Peyer's patch (tissue), 4 donors: ENCODE measurements at places on chromosomes 7 and 10. TPM values are rescaled to one million over a fixed set of nuclear protein-coding genes. Genes with fewer than 3 reads are reported as not detected.

- no peak for DNase-seq
These were observed 41.9 kb downstream of the ADRA2A start for GRCh38 chr10:111118758-111119157.

DNA sequence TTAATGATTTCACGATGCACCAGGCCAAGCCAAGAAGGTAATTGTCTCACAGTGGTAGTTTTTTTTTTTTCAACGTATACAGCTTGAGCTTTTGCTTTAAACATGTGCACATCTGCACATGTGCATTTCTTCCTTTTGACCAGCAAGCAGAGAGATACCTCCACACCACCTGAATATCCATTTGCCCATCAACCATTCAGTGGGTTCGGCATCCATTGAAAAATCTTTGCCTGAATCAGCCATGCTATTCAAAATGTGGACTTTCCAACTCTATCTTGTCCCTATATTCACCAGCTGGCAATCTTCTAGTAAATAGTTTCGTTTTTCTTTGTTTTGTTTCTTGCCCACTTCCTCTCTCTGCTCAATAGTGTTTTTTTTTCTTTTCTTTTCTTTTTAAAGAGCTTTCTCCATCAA is 7.7 kb upstream of the TRA2A start:
- DNase-seq, result no peak

DNA sequence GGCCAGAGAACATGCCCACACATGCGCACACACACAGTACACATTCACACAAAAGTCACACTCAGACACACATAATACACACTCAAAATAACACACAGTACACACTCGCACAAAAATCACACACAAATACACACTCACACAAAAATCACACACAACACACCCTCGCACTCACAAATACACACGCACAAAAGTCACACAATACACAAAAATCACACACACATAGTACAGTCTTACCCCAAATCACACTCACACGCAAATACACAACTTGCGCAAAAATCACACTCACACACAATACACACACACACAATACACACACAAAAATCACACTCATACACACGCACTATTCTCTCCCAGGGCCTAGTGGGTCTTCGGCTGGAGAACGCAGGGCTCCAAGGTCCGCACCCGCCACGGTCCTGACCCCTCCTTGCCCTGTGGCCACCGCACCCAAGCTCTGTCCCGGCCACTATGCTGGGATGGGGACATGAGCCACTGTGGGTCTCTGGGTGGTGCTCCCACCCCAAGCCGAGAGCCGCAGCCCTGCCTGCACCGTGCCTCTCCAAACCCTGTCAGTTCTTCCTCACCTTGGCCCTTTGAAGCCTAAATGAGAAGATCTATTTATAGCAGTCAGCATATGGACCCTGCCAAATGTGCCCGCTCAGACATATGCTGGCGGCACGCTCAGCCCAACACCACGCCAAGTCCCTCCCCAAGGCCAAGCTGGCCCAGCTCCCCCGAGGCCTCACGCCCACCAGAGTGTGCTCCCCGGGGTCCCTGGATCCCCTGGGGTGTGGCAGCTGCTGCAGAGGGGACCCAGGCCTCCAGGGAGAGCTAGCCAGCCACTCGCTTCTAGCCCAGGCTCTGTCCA is 55.9 kb downstream of the ELFN1 start:
- no peak for DNase-seq

DNA sequence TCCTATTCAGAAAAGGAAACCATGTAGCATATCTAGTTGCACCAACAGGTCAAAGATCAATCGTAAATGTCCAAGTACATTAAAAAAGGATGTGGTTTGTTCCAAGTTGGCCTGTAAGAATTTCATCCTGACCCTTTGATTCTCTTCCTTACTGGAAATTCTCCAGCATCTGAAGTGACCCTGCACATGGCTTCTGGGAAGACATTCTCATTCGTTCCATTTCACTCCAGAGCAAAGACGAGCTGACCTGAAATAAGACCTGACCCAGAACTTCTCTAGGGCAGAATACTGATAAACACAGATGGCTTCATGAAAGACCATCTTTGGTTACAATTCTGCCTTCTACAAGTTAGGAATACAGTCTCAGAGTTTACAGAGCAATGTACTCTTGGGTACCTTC is 39.8 kb downstream of the ASB4 start:
- no peak for DNase-seq

DNA sequence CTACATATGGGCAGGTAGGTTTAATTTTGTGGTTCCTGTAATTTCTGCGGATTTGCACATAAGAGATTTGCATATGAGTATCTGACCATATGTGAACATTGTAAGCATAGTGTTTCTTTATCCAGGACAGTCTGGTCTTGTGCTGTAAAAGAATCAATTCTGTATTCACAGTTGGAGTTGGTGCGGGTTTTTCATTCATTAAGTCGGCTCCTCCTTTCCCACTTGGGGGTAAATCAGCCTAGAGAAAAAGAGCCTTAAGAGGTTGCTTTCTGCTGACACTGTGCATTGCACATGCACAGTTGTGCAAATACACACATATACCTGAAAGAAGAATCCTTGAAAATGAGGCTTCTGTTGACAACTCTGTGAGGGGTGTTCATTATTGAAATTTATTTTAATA is 6.1 kb upstream of the CYP26C1 start:
- DNase-seq, result no peak

- DNase-seq, result no peak
These were observed 52.4 kb downstream of the CASD1 start for GRCh38 chr7:94561841-94562514.

MAGI2 gene
- total RNA-seq, result 3.2 TPM

- no peak for DNase-seq
These were observed 15.2 kb downstream of the SND1 start for GRCh38 chr7:127667017-127667670.

DNA sequence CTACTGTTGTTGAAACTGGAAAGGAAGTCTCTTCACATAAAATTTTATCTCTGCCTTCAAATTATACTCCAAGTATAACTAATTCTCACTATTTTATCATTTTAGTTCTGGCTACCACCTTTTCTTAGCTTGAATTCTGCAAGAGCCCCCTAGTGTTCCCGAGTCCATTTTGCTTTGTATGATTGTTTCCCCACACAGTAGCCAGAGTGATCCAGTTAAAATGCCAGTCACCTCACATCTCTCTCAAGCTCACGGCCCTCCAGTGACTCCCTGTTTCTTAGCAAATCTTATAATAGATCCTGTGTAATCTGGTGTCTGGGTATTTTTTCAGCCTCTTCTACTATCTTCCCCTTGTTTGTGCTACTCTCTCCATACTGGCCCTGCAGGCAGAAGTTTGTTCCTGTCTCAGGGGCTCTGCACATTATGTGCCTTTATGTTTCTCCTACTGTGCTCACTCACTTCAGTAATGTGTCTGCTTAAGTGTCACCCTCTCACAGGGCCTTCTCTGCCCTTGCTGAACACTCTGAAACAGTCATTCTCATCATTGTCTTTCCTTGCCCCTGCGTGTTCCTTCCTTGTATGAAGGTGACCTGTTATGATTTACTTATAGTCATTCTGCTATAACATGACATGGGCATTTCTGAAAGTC is 8.9 kb downstream of the WAC start:
- no peak for DNase-seq

BAZ1B gene
- total RNA-seq, result 48.7 TPM

DNA sequence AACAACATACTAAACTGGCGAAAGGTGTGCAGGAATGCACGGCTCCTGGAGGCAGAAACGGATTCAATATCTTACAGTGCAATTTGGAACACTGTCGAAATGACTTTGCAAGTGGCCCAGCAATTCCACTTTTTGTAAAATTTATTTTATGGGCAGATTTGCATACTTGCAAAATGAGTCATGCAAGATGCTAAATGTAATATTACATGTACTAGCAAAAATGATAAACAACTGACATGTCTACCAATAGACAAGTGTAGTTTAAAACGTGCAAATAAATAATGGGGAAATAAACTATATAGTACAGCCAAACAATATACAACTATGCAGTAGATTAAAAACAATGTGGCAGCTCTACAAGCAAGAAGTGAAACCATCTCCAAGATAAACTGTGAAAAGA is 97.7 kb downstream of the ARHGAP12 start:
- DNase-seq, result no peak

DNA sequence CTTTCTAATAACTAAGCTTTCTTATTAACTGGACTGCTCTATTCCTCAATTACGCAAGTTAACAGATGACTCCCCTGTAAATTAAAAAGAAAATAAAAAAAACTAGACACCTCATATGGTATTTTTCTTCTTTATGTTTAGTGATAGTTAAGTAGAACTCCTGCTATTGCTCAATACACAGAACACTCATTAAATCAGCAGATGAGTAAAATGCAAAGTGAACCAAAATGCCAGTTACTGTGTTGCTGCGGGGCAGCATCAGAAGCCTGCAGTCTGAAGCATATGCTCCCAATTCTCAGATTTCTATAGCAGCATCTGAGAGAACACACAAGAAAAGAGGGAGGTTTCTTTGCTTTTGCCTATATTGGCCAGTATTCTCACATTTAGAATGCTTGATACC is 28.4 kb downstream of the CDK6 start:
- no peak for DNase-seq

VOPP1 gene
- 63.9 TPM for total RNA-seq

DNA sequence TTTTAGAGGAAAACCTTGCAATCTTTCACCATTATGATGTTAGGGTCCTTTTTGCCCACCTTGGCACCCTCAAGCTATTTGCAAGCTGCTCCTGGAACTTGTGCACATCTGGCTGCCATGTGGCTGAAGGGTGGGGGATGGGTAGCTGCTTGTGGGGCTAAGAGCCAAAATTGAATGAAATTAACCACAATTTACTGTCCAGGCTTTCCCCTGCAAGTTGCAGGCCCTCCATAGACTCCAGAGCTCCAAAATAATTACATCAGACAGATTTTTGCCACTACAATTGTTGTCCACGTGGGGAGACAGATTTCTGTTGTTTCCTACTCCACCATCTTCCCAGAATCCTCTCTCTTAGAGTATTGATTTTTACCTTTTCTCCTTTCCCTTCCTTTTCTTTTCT is 19.1 kb downstream of the PI4K2A start:
- no peak for DNase-seq
